Stimulated activated CD8-positive, alpha-beta memory T cell treated with anti-CD3 and anti-CD28 coated beads, Interleukin-7, amount 100 ng/mL, for 48 hours (primary cell): ENCODE measurements at places on chromosomes 1 and 21.

DNA sequence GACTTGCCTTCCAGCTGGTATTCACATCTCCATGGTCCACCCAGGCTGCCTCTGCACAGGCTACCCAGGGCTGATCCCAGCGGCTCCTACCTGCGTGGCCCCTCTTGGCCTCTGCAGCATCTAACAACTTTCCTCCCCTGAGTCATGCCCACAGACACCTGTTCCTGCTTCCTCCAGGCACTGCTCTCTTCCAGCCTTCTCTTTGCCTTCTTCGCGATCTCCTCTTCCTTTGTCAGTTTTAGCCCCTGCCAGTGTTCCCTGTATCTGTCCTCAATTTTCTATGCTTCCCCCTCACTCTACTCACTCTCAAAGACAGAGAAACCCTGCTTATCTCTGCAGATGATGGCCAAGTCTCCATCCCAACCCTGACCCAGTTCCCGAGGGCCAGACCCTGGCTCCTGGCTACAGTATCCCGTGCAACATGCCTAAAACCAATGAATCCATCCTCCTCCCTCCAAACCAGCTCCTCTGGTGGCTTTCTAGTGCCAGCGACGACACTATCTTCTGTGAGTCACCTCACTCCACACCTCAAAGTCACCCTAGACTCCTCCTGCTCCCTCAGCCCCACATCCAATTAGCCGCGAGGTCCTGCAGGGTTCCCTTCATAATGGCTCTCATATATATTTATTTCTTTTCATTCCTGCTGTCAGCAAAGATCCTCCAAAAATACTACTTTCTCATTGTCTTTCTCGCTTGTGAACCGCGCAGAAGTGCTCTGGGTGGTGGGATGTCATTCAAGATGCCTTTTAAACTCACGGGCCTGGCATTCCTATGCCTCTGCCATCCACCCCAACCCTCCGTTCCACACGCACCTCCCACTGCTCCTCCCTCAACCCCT lies 259.2 kb downstream of the TOMM20 start:
- DNase-seq = no peak

DNA sequence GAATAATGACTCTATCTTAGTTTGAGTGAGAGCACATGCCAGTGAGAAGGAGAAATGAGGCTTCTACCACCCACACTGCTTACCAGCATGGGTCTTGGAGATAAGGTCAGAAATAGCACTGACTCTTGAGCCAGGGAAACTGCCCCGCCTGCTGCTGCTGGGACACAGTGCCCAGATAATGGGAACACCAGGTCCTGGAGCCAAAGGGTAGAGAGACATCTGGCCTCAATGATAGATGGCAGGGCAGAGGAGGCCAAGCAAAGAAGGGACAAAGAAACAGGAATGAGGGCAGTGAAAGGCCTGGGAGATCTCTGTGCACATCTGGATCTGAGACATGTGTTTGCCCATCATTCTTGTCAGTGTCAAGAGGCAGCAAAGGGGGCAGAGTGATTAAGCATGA lies 97.4 kb downstream of the MIS18A start:
- no peak for DNase-seq

GRCh38 chr1:62977366-62977765 lies 193.4 kb downstream of the ATG4C start:
- DNase-seq = no peak

- no peak for DNase-seq
These were observed 361.3 kb downstream of the TTLL7 start for GRCh38 chr1:83637586-83637985.

GRCh38 chr1:184956999-184957700 lies 17.2 kb downstream of the NIBAN1 start:
- no peak for DNase-seq

DNA sequence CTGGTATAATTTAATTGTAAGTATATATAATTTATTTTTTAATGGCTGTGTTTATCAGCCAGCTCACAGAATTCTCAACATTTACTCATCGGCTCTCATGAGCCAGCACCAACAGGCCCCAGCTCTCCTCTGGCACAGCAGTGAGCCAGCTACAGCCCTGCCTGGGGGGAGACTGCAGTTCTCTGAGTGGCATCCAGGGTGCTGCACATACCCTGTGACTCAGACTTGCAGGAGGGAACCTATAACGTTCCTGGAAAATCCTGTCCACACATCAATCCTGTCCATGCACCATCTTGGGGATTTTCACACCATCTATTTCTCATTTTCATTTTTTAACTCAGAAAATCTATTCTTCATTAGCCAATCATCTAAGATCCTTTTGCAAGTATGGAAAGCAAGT lies 36.5 kb downstream of the FHAD1 start:
- DNase-seq = no peak

DNA sequence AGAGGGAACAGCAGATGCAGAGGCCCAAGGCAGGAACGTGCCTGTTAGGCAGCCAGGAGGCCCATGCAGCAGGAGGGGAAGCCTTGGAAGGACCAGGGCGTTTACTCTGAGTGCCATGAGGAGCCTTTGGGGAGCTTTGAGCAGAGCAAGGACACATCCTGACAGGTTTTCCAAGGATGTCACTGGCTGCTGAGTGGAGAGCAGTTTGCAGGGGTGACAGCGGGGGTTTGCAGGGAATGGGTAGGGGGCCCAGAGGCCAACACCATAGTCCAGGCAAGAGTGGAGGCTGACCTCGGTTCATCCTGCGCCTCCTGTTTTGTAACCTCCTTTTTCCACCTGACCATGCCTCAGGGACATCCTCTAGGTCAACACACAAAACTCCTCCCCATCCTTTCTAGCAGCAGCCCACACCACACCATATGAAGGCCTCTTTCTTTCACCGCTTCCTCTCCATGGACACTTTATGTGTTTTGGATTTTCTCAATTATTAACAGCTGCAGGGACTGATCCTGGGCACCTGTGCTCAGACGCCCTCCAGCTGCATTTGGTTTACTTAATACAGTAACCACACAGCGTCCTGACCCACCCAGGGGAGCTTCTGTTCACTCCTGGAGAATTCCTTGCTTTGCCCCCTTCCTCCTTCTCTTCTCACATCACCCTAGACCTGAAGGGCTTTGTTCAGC lies 528.5 kb downstream of the MATN1 start:
- no peak for DNase-seq

GRCh38 chr1:145991735-145992412 lies 4.5 kb downstream of the TXNIP start:
- no peak for DNase-seq

GRCh38 chr1:16371725-16372124 lies 4.7 kb downstream of the SZRD1 start:
- no peak for DNase-seq

GRCh38 chr1:234734869-234735268 lies 124.9 kb upstream of the IRF2BP2 start:
- no peak for DNase-seq

GRCh38 chr1:204261746-204262505 lies 48.1 kb upstream of the GOLT1A start:
- no peak for DNase-seq

- DNase-seq = no peak
These were observed 22.7 kb upstream of the CA6 start for GRCh38 chr1:8922962-8923361.

GRCh38 chr1:33137800-33138199 lies 44.0 kb downstream of the TRIM62 start:
- peak; percentile 31 for DNase-seq

- DNase-seq = no peak
These were observed 52.4 kb downstream of the CD2 start for GRCh38 chr1:116806671-116807070.
